Cerebellum (tissue), 4 donors: ENCODE measurements at places on chromosomes 3 and 15.

GRCh38 chr15:50506121-50506520, 40.3 kb downstream of the USP50 start:
- no peak for DNase-seq

- DNase-seq: no peak
These were observed 123.1 kb downstream of the DMXL2 start for GRCh38 chr15:51499379-51499976.

DNA sequence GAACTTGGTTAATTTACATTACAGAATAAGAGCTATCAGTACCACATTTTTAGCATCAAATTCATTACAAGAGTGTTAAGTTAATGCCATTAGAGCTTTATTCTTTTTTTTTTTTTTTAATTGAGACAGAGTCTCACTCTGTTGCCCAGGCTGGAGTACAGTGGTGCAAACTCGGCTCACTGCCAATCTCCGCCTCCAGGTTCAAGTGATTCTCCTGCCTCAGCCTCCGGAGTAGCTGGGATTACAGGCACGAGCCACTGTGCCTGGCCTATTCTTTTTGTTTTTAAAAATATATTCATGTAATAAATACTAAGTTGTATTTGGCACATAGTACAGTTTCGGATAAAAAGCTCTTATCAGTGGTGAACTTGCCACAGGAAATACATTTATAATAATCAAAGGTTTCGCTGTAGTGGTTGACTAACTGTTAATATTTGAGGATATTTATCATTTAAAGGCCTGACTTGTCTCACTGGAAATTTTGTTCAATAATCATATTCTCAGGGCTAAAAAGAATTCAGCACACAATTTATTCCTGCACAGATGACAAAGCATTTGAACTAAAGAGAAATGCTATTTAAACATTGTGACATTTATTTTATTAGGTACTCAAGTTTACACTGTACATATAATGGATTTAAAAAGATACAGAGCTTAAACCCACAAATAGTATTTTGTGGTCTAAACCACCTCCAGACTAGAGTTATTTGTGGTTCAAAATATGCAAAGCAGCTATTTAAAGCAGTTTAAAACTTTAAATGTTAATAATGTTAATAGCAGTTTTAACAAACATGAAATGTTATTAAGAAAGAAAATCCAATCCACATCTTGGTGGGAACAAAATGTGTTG, 6.1 kb upstream of the LEKR1 start:
- DNase-seq: no peak

DNA sequence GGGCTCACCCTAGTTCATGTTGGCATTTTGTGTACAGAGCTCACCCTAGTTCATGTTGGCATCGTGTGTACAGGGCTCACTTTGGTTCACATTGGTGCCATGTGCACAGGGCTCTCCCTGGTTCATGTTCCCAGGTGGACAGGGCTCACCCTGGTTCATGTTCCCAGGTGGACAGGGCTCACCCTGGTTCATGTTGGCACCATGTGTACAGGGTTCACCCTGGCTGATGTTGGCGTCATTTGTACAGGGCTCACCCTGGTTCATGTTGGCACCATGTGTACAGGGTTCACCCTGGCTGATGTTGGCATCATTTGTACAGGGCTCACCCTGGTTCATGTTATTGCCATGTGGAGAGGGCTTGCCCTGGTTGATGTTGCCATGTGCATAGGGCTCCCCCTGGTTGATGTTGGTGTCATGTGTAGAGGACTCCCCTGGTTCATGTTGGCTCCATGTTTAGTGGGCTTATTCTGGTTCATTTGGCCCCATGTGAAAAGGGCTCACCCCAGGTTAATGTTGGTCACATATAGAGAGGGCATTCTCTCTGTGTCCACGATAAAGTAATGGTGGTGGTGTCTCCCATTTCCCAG, 31.7 kb upstream of the NR2C2 start:
- no peak for DNase-seq

DNA sequence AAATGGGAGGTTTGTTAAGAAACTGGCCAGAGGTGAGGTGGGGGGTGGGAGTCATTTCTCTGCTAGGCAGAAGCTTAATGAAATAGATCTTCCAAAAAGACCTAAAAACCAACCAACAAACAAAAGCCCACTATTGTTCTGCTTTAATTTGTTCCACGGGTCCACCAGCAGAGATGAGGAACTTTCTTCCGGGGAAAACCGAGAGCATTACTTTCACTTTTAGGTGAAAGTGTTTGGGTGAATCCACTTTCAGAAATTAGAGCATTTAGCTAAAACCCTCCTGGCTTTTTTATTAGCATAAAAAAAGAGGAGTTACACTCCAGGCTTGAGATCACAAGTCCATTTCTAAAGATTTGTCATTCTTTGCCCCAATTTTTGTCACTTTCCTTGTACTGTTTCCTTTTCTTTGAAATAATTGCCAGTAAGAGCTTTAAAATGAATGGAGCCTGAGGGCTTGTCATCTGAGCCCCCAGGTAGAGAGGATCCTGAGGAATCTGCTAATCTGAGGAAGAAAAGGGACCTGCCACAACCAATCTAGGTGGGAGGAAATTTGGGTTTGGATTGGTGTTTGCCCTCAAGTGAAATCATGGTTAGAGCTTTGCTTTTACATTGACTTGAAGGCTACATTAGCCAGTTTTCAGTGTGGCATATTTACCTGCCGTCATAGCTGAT, 667.6 kb downstream of the NAALADL2 start:
- DNase-seq: no peak

DNA sequence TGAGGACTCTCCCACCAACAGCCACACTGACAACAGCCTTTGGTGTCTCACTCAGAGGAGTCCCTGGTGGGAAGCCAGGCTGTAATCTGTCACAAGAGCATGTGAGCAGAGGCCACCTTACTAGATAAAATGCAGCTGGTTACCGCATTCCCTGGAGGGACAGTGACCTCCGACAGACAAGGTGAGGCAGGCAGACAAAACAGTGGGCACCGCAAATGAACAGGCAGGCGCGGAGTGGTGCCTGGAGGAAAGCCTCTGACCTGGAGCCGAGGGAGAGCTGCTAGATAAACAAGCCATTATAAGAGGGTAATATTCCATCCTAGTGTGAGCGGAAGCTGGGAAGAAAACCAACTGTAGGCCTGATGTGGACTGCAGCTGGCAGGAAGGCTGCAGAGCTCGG, 736.4 kb downstream of the FHIT start:
- no peak for DNase-seq

DNA sequence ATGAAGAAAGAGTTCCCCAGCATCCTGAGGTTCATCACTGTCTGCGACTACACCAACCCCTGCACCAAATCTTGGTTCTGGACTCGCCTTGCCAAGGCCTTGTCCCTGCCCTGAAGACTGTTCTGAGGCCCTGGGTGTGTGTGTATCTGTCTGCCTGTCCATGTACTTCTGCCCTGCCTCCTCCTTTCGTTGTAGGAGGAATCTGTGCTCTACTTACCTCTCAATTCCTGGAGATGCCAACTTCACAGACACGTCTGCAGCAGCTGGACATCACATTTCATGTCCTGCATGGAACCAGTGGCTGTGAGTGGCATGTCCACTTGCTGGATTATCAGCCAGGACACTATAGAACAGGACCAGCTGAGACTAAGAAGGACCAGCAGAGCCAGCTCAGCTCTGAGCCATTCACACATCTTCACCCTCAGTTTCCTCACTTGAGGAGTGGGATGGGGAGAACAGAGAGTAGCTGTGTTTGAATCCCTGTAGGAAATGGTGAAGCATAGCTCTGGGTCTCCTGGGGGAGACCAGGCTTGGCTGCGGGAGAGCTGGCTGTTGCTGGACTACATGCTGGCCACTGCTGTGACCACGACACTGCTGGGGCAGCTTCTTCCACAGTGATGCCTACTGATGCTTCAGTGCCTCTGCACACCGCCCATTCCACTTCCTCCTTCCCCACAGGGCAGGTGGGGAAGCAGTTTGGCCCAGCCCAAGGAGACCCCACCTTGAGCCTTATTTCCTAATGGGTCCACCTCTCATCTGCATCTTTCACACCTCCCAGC, 2.9 kb downstream of the MYD88 start:
- no peak for DNase-seq

GRCh38 chr3:134068429-134068828, 38.7 kb upstream of the SLCO2A1 start:
- DNase-seq: no peak

DNA sequence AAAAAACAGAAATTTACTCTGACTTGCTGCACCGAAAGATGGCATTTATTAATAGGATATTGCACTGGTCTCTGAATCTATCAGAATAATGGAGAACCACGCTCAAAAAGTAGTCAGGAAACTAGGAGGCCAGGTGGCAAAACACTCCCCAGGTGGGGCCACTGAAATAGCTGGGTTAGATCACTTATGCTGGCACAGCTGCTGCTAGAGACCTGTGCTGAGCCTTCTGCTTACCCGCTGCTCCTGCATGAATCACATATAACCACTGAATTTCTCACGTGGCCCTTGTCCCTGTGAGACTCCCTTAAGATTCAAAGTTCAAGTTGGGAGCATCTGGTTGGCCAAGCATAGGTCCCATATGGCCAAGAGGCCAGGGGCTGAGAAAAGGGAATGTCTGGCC, 66.0 kb upstream of the OXTR start:
- DNase-seq: no peak

- DNase-seq: no peak
These were observed 89.0 kb upstream of the FNDC3B start for GRCh38 chr3:171950373-171950772.
